ENCODE measurements at places on chromosomes 3 and 15.

GRCh38 chr15:68608206-68608843 lies 29.5 kb downstream of the CORO2B start:
- no peak for DNase-seq

DNA sequence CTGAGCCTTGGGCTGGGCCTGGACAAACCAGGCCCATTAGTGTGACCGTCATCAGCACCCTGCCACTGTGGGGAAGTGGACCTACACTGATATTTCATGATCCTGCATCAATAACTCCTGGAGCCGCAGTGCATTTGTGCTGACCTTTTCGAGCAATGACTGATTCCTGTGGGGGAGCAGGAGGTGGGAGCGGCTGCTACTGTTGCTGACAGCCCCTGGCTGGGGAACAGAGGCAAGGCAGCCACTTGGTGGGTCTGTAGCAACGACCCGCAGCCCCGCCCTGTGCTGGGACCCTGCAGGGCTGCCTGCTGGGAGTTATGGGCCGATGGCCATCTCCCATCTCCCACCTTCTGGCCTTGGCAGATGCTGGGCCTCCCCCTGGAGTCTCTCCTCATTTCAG lies 42.1 kb downstream of the CCDC33 start:
- no peak for DNase-seq

DNA sequence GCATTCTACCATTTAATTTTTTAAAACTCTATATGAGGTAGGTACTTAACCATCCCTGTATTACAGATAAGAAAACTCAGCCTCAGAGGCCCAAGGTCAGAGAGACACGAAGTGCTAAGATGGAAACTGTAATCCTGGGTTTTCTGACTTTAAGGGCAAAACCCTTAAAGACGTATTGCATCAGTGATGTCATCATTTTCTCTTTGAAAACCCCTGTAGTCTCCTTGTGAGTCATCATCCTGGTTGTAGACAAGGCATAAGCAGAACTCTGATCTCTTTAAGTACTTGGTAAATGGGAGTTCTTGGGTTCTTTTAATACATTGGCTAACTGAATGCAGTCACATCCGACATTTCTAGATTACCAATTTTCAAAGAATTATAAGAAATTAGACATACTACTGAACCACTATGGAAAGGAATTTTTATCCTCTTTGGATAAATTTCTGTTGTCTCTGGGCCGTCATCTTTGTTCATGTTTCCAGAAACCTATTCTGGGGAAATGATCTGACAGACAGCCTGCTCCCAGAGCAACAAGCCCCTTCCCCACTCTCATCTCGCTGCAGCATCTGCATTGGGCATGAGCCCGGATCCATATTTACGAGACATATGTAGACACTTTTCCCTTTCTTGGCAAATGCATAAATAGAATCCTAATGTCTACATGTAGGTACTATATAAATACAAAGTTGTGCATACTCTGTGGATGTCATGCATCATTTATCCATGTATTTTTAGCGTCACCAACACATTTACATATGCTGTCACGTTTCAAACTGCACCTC lies 48.7 kb upstream of the MDFIC2 start:
- no peak for DNase-seq

DNA sequence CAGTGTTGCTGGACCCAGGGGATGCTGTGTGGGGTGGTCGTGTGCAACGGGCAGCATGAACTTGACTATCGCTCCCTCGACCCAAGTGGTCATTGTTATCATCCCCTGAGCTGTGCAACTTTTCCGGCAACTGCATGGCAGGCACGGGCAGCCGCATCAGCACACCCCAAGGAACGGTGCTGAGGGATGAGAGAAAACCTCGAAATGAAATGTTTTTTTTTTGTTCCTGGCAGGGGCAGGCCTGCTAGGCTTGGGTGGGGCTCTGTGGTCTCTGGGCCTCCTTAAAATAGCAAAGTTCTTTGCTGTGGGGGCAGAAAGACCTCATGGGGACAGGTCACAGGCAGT lies 51.4 kb downstream of the CORO2B start:
- DNase-seq, result no peak

- no peak for DNase-seq
Observed at GRCh38 chr3:82079335-82079890, 318.0 kb upstream of the GBE1 start.

- DNase-seq, result no peak
Observed at GRCh38 chr3:54342676-54343075, 220.3 kb downstream of the CACNA2D3 start.

GRCh38 chr3:5317557-5317956 lies 130.1 kb downstream of the EDEM1 start:
- no peak for DNase-seq

DNA sequence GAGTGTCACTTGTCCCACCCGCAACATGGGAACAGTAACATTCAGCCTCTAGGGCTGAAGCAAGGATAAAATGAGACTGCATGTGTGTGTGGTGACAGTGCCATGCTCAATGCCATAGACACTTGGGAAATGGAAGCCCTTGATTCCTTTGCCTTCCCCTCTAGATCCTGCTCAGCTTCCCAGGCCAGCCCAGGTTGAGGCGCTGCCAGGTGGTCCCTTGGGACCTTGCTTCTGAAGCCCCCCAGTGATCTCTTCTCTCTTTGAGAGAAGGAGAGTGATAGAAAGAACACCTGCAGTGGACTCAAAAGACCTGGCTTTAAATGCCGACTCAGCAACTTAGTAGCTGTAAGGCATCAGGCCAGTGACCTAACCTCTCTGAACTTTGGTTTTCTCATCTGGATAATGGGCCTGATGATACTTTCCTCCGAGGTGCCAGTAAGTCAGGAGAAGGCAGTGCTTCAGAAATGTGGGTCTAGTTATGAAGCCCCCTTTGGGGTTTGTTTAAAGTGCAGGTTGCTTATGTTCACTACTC lies 144.5 kb downstream of the RPLP1 start:
- no peak for DNase-seq

GRCh38 chr3:57007521-57008460 lies 52.7 kb upstream of the SPATA12 start:
- DNase-seq, result no peak

DNA sequence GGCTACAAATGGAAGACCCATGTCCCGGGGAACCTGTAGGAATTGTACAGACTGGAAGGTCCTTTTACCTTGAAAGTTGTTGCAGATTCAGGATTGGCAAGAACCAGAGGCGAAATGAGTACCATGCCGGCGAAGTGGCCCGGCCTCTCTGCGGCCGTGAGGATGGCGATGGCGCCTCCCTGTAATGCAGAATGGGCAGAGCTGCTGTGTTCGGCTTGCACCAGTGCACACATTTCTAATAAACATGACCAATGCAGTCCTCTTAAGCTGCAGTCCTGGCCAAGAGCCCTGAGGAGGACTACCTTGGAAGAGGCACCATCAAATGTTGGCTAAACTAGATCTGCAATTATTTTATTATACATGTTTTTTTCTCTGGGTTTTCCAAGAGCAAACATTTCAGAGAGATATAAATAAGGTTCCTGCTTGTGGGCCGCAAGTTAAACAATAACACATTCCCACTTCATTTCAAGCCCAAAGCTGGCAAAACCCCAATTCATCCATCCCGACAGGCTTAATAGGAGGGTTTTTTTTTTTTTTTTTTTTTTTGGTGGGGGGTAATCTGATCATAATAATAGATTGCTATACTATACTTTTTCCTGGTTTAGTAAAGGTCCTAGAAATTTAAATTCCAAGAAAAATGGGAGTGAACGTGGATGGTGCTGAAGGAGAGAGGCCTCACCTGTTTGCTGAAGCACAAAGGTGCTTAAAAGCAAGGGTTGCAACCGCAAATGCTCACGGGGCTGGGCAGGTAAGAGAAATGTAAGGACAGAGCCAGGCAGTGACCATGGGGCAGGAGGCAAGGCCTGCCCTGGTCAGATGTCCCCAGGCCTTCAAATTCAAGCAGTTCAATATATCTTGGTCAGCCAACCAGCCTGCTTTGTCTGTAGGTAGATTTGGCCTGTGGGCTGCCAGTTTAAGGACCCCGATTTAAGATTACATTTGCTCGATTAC lies 48.5 kb downstream of the ABTB1 start:
- DNase-seq, result no peak
